ENCODE measurements at places on chromosomes 11 and 22.

DNA sequence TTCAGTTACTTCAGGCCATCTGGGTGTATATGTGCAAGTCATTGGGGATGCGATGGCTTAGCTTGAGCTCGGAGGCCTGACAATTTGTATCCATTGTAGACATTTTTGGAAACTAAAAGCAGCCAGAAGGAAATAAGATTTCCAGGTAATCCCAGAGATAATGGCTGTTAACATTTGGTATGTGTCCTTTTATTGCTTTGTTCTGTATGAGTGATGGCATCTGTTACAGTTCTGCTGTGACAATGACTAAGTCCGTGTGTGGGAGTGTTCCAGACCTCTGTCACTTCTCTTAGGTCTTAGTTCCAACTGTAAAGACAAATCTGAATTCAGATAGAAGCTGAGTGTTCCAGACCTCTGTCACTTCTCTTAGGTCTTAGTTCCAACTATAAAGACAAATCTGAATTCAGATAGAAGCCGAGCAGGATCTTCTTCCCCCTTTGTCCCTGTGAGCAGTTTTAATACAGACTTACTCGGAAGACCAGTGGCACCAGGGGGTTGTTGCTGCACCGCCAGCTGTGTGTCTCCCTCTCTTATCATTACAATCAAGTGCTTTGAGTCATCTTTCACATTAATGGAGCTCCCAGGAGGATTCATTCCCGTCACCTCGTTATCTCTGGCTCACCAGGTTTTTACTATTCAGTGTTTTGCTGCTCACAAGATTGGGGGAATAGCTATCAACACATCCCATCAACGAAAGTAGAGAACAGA is 190.9 kb upstream of the SORL1-AS1 start:
- DNase-seq: no peak

DNA sequence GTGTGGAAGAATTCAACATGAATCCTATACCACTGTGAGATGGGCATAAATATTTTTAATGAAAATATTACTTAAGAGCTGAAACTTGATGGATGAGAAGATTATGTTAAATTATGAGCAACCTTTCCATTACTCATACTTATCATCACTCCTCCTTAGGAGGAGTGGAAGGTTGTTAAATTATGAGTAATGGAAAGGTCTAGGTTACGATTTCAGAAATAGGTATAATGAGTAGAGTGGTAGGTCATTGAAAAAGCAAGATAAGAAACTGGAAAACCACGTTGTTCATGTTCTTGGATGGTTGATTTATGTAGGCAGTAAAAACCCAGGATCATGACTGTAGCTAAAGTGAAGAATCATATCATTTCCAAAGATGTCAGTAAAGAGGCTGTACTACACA is 973.2 kb upstream of the RAG2 start:
- no peak for DNase-seq

- DNase-seq: peak; percentile 1
Observed at GRCh38 chr11:135075740-135076139, 663.7 kb upstream of the B3GAT1 start.

- no peak for DNase-seq
Observed at GRCh38 chr11:12469451-12469850, 92.1 kb downstream of the PARVA start.

DNA sequence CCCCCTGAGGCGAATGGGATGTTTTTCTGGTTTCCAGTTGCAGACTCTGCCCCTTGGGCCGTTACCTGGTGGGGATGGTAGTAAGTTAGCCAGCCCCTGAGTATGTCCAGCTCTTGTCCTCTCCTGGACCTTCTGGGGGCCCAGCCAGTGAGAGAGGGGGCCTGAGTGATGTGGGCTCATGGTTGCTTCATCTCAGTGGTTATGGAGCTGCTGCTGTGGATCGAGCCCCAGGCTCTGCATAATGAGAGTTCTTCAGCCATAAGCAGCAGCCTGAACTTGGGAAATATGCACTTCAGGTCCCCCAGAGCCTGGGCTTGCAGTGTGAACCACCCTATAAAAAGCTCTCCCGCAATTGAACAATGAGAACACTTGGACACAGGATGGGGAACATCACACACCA is 5.9 kb downstream of the TMPRSS13 start:
- DNase-seq: no peak

DNA sequence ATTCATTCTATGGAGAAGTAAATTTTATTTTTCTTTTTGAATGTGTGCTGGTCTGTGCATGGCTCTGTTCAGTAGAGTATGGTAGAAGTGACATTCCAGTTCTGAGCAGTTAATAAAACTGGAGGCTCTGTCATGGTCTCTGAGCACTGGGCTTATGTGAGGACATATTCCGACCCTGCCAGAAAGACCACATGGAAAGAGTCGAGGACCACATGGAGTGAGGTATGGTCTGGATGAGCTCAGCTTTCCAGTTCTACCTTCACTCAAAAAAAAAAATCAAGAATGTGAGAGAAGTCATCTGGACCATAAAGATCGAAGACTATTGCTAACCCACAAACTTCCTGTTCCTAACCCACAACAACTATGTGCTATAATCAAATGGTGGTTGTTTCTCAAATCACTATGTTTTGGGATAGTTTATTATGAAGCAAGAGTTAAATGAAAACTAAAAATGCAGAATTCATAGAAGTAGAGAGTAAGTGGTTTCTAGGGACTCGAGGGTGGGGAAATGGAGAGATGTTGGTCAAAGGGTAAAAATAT is 534.2 kb upstream of the ANO5 start:
- DNase-seq: no peak

DNA sequence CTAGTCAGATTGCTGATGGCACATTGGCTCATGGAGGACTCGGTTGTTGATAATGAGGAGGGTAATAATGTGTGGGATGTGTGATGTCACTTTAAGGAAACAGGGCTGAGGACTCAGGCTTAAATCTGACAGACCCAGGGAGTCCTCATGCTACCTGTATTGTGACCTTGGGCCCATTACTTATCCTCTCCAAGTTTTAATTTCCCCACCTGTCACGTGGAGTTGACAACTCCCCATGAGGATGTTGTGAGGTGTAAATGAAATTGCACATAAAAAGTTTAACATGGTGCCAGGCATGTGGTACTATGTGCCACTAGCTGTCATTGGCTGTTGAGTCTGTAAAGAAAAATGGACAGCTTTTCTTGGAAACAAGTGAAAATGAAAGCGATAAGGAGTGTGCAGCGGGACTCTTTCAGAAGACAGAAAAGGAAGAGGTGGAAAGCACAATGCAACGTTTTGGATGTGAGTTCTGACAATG is 15.3 kb downstream of the IL10RA start:
- no peak for DNase-seq

GRCh38 chr11:123696183-123696582 is 41.8 kb upstream of the SCN3B start:
- no peak for DNase-seq

DNA sequence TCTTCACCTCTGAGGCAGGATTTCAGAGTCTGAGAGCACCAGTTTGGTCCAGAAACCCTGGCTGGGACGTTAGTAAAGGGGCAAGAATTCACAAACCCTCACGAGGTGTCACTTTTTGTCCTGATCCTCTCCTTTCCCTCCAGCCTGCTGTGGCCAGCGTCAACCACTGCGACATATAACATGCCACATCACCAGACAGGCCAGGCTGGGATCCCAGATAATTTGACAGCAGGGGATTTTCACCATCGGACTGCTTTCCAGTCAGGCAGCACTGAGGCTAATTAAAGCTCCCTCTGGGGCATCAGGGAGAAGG is 36.8 kb upstream of the RBFOX2 start:
- no peak for DNase-seq

GRCh38 chr11:63375434-63375833 is 5.8 kb downstream of the SLC22A9 start:
- DNase-seq: no peak

DNA sequence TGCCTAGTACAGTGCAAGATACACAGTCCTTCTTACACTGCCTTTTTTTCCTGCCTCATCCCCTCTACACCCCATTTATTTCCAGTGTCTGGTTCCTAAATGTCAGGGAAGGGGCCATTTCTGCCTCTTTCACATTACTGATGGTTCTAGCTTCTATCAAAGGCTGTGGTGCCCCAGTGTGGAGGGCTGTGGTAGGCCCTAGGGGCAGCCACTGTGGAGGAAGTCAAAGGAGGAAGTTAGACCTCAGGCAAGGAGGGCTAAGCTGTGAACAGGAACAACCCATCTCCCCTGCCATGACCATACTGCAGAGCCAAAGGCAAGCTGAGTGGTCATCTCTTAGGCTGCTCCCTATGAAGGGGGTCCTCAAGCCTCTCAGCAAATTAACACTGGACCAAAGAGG is 81.9 kb upstream of the CRTAM start:
- DNase-seq: no peak

DNA sequence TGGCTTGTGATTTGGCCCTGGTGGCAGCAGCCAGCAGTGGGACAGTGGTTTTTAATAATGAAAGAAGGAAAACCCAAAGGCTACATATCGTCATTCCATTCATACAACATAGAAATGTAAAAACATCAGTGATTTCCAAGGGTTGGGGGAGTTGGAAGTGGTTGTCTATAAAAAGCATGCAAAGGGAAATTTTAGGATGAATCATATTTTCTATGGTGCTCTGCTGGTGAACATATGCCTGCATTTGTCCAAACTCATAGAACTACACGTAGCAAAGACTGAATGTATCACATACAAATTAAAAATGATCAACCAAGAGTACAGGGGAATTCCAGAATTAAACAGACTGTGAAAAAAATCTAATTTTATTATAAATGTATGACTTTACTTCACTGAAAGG is 11.1 kb downstream of the OR5B3 start:
- DNase-seq: peak; percentile 75

Measured in EL (cell line).